ENCODE measurements at places on chromosomes 1 and 21.

GRCh38 chr1:173628888-173629287 lies 6.2 kb upstream of the TEX50 start:
- no peak for DNase-seq

DNA sequence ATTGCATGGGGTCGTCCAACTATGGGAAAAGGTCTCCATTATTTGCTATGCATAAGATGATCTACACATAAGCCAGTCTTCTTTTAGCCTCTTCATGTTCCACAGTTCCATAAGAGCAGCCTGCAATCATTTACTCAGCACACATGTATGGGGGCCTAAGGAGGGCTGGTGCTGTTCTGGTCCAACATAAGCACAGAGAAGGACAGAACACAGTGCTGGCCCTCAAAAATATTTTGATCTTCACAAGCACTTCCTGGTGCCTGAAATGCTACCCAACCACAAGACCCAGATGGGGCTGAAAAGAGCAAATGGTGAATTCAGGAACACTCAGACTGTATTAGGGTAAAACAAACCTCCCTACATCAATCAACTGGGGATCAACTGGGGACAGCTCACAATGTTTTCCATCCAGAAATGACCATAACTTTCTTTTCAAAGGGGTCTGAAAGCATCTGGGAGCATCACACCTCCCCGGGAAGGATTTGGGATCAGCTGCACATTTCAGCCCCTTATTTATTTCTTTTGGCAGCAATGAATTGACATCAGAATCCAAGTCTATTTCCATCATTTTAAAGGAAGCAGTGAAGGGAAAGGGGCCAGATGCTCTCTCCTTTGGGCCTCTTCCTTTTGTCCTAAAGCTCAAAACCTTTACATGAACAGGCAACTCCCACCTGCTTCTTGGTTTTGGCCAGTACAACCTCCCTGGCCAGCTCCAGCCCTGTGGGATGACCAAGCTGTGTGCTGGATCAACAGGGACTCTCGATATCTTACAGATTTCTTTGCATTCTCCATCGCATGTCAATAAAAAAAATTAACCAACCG lies 45.7 kb downstream of the KCNN3 start:
- DNase-seq, result no peak

GRCh38 chr1:228939001-228939691 lies 203.9 kb downstream of the RHOU start:
- no peak for DNase-seq

DNA sequence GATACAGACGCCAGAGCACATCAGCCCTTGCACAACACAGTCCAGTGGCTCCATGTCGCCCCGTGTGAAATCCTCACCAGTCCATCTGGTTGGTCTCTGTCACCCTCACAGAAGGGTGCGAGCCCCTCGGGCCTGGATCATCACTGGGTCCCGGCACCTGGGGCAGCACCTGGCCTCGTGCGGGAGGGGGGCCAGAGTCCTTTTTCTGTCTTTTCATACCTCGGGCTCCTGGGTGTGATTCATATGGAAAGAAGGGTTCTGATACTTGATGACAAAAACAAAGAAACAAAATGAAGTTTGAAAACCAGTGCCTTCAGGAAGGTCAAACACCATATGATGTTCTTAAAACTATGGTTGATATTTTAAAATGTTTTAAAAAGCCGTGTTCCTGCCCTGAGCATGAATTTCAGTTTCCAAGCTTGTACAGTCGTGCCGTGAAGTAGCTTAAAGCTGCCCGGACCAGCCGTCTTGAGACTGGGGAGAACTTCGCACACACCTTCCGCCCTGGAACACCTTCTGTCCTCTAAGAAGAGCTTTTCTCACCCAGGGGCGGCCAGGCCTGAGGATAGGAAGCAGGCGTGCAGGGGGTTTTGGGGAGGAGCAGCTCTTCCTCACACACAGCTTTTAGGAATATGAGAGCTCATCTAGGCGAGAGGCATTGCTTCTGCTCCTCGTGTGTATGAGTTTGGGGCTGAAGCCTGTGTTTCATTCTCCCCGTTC lies 35.2 kb downstream of the SLC37A1 start:
- no peak for DNase-seq

- DNase-seq, result no peak
These were observed 62.5 kb downstream of the CHRM3 start for GRCh38 chr1:239448911-239449310.

DNA sequence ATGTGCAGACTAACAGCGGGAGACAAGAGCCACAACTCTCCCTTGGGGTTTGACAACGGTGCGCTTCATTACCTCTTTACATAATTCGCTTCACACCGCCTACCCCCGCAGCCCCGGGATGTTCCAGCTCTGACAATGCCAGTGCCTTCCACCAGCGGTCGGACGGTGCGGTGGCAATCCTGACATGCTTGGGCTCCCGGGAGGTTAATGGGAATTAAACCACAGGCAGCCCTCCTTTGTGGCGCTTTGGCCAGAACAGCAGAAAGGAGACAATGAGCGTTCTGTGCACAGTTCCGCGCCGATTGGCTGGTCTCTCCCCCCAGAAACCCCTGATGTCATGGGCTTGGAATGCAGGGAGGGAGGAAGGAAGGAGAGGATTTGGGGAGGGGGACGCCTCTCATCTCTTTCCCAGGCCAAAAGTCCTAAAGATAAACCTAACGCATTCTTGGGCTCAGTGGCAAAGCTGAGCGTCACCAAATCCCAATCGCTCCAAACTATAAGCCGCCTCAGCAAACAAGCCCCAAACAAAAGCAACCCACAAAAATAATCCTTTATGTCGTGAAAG lies 1.3 kb downstream of the CNN3 start:
- peak; percentile 86 for DNase-seq

DNA sequence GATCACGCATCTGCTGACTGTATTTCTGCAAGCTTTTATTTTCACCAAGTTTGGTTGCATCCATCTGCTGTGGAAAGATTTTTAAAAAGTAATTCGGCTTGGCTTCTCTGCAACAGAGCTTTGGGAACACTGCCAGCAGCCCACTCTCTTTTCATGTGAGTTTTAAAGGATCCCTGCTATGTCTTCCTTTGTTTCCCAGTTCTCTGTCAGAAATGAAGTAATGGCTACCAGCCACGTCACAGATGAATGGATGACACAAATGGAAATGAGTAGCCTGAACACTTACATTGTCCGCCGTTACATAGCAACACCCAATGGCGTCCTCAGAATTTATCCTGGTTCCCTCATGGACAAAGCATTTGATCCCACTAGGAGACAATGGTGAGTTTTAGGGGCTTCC lies 80.6 kb upstream of the RAVER2 start:
- DNase-seq, result peak; percentile 25

GRCh38 chr1:202571719-202572339 lies 138.4 kb downstream of the SYT2 start:
- DNase-seq, result peak; percentile 69

- no peak for DNase-seq
These were observed 16.1 kb downstream of the C1orf141 start for GRCh38 chr1:67118646-67119045.

GRCh38 chr1:164563721-164564360 lies 4.9 kb downstream of the PBX1 start:
- DNase-seq, result peak; percentile 35

GRCh38 chr1:210915890-210916507 lies 217.9 kb downstream of the KCNH1 start:
- no peak for DNase-seq

GRCh38 chr1:81800695-81801650 lies at the start of gene ADGRL2:
ADGRL2 (plus strand) TSS chr1:81800934; CDS start chr1:81836985, 36,051 bp downstream.
- DNase-seq, result peak; percentile 32

DNA sequence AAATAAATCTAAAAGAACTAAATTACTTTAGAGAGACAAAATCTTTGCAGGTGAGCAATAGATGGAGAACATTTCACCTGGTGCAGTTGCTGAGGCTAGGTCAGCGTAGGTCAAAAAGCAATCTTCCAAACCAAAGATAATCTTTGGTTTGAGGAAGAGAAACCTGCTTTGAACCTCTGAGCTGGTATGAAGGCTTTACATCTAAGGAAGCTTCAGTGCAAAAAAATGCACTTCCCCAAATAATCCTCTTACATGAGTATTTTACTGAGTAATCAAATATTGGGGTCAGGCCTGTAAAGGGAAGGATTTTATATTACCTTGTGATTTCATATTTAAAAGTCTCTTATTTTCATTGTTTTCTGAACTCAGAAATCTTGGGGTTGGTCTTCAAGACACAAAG lies 223.6 kb downstream of the SRGAP2C start:
- DNase-seq, result peak; percentile 64

DNA sequence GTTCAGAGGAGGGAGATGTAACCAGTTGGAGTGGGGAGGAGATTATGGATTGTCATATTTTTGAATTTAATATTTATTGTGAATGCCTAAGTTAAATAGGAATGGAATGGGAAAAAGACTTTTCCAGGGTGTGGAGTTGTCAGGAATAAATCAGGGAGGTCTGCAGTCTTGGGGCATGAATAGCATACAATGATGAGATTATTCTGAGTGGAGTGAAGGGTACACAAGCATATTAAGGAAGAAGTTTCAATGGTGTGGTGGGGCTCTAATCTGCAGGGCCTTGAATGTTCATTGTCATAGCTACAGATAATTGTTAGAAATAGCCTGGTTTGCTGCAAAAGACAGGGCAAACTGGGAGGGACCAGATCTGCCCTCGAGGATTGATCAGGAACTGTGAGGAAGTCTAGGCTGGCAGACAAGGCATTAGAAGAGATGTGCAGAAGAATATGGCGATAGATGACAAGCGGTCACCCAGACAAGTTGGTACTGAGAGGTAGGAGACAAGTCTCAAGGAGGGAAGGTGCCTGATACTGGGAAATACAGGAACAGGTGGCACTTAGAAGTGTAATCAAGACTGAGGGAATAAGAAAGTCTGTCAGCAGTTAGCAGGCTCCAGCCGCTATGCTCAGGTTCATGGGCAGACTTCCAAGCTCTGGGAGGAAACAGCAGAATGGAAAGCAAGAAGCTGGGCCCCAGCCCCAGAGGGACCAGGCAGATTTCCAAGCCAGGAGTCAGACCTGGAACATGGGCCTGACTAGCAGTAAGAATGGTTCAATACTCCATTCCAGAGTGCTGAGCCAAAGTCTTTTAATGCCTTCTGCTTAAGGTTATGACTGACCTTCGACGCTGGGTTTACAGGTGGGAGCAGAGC lies 20.9 kb upstream of the RGL1 start:
- peak; percentile 71 for DNase-seq

GRCh38 chr1:234776876-234777855 lies 167.2 kb upstream of the IRF2BP2 start:
- no peak for DNase-seq

- no peak for DNase-seq
These were observed at the start of gene KLHDC8A for GRCh38 chr1:205356440-205357139. KLHDC8A (minus strand) TSS chr1:205356922; CDS start chr1:205343604, 13,318 bp downstream.

DNA sequence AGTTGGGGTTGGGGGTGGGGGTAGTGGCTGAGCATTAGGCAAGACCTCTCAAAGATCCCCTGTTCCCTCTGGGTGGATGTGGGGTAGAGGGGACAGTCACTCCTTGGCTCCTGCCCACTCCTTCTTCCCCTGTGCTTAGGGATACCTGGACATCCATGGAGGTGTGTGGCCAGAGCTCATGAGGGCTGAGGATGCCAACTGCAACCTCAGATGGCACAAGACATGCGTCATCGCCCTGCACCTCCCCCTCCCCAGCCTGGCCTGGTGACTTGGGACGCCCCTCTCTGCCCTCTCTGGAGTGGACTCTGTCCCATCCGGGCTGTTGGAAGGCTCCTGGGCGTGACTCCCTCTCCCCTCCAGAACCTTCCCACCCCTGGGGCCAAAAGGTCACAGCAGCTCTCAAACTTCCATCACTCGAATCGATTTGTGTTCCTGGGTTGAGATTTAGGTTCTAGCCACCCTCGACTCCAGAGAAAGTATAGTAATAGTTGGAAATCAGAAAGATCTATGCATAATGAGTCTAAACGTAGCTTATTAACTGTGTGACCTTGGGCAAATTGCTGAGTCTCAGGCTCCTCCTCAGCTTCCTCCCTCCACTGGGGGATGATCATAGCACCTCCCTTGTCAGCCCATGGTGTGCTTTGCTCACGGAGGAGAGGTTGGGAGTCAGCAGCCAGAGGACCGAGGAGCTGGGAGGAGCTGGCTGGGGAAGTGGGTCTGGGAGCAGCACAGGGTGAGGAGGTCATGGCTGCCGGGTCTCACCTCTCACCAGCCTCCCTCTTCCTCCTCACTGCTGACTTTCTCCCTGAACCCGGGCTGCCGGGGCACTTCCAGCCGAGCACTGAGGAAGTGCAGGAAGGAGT lies 2.2 kb upstream of the PTPN7 start:
- DNase-seq, result no peak

- DNase-seq, result no peak
These were observed 12.4 kb upstream of the SRARP start for GRCh38 chr1:15991427-15992186.

DNA sequence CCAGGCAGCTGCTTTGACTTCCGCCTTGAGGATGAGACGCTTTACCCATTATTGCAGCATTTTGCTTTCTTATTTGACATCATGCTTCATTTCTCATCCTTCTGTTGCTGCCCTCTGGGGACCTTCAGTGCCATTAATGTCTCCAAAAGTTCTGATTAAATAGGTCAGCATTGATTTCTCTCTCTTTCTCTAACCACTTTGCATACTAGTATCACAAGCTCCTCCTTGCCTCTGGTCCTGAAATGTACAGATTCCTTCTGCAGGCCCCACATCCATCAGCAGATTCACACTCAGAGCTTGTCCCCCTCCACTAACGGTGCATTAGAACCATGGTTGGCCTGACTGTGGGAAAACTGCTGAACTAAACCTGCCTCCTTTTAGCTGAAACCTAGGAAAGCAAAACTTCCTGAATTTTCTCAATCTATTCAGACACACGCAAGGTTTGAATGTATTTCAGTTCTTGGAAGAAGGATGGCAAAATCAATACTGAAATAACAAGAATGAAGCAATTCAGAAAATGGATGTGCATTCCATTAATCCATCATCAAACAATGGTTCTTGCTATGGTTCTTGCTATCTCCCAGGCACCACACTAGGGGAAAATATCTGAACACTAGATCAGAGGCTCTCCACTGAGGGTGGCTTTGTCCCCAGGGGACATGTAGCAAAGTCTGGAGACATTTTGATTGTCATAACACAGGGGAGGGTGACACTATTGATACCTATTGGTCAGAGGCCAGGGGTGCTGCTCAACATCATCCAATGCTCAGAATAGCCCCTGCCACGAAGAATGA lies 154.5 kb downstream of the PCP4 start:
- no peak for DNase-seq

DNA sequence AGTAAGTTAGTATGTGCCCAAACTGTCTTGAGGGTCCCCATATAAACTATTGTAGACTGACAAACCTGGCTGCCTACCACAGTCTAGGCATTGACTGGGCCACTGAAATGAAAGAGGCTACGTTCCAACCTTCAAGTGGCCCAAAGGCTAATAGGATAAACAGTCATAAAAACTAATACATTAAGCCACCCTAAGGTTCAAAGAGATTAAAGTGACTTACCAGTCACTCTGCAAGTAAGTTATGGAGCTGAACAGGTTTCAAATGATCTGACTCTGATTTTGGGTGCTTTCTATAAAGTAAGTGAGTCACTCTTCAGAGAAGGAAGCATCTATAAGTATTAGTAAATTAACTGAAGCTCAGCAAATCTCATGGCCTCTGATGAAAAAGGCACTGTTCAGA lies 38.0 kb downstream of the PLPP3 start:
- DNase-seq, result no peak

DNA sequence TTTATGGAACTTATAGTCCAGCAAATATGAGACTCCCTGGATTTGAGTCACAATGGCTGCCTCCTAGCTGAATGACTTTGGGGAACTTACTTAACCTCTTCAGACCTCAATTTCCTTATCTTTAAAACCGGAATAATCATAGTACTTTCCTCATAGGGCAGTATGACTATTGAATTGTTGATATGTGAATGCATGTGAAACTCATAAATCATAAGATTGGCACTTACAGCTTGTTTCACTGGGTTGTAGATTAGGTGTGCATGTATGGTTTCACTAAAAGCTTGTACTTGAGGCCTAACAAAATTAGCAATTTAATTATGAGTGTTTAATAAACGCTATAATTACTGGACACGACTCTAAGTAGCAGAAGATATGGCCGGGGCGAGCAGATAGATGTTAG lies 72.5 kb downstream of the ST6GALNAC5 start:
- no peak for DNase-seq

Measured in pons (tissue), 1 donor.